ENCODE measurements at places on chromosomes 4 and X.

GRCh38 chrX:53714580-53715345 is 28.2 kb upstream of the HUWE1 start:
- DNase-seq, result no peak

GRCh38 chr4:166128403-166128802 is 255.4 kb downstream of the TLL1 start:
- DNase-seq, result no peak

GRCh38 chrX:101619364-101619763 is 1.6 kb upstream of the ARMCX6 start:
- no peak for DNase-seq

DNA sequence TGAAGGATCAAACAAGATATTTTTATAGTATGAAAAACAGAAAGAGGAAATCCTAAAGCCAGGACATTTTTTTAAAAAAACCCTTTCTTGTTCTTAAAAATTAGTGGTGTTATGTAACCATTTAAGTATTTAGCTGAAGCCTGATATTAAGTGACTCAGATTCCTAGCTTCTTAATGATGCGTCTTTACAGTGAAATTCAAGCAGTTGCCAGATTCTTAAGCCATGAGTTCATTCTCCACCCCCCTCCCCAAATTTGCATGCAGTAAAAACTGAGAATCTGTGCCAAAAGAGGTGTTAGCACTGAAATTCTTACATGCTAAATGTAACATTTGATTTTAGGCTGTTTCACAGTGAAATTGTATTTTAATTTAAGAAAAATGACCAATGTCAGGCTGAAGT is 180.8 kb downstream of the RAPGEF2 start:
- DNase-seq, result no peak

- no peak for DNase-seq
Observed at GRCh38 chr4:78584863-78585547, 33.4 kb downstream of the ANXA3 start.

DNA sequence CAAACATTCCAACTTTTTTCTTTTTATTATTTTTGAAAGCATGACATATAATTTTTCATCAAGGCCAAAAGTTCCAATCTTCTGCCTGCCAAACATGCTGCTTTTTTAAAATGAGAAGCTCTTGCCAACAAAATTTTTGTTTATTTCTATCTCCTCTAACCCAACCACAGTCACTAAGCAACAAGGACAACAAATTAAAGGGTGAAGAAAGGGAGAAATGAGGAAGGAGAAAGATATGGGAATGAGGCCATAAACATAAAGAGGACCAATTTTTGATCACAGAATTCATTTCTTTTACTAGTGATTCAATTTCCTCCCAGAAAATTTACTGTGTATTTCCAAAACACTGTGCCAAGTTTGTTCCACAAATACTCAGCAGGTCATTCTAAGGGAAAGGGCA is 537.0 kb upstream of the DIAPH2 start:
- DNase-seq, result no peak
